ENCODE measurements at places on chromosomes 16 and 17.

GRCh38 chr17:64008346-64008745 is 10.2 kb downstream of the PRR29 start:
- DNase-seq: no peak

DNA sequence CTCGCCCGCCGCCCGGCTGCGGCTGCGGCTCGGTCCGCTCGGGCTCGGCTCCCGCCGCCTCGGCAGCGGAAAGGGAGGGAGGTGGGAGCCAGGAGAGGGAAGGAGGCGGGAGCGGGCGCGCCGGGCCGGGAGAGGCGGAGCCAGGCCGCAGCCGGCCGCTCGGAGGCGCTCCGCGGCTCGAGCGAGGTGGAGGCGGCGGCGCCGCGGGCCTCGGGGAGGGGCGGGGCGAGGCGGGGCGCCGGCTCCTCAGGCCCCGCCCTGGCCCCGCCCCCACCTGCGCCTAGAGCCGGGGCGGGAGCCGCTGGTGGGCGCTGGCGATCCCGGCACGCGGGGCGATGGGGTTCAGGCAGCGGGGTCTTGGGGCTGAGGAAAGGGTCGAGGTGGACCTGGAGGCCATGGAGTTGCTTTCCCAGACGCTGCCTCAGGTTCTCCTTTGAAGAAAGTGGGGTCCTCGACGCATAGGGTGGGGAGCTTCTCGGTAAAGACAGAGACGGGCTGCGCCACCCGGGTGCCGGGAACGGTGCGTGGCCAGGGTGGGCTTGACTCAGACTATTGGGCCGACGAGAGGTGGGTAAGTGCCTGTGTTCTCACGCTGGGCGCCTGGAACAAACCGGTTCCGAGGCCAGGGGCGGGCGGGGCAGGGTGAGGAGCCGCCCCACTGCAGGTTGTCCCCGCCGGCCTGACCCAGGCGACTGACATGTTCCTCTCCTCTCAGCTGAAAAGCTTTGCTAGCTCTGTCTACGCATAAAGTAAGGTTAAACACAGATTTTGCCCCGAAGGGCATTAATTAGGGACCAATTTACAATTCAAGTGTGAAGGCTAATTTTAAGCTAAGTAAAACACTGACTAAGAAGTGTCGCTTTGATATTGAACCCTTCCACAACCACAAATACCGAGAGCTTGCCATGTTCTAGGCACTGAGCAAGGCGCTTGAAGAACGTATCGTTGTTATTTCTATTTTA is at the start of gene CMTM4:
TSS of gene CMTM4 (minus strand) at position 75 of the 962 bp plus-strand sequence. CDS start 218 bp downstream, outside the sequence.
- DNase-seq: peak; percentile 6

DNA sequence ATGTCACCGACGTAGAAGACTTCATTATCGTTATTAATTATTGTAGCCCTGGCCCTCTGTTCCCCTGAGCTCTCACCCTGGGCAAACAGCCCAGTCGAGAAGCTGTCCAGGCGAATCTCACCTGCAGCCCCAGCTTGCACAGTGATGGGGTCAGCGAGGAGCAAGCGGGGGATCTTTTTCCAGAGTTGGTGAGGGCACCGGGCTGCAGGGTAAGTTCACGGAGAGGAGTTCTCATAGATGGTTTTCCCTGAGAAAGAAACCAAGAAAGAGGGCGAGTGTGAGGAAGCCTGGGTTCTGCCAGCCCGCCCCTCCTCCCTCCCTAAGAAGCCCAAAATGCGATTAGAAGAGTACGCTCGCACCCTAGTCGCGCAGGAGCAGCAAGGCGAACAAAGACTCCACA is 436 bp downstream of the SPAG5 start:
- DNase-seq: no peak

GRCh38 chr17:77208217-77208808 is 67.5 kb downstream of the SEC14L1 start:
- DNase-seq: no peak

All from NCI-H1048 (cell line).